ENCODE measurements at places on chromosomes 3 and 15. TPM values are rescaled to one million over a fixed set of nuclear protein-coding genes. Genes with fewer than 3 reads are reported as not detected.

Gene RCN2
- 32.0 TPM for total RNA-seq

Gene IMP3
- 59.2 TPM for total RNA-seq

Gene GATA2
- total RNA-seq: 2.9 TPM

Gene SERINC4
- total RNA-seq: not detected

Gene VWA5B2
- total RNA-seq: under 0.01 TPM

Gene UNC13C
- total RNA-seq: under 0.01 TPM

Gene IREB2
- total RNA-seq: 68.1 TPM

Gene SV2B
- under 0.01 TPM for total RNA-seq

Gene PPM1M
- 31.2 TPM for total RNA-seq

Gene ISL2
- 0.21 TPM for total RNA-seq

Gene MAN2A2
- total RNA-seq: 38.8 TPM

Gene CLCN2
- total RNA-seq: 0.63 TPM

Gene CPN2
- not detected for total RNA-seq

Gene MORC1
- 0.84 TPM for total RNA-seq

Gene STRC
- 0.42 TPM for total RNA-seq

Gene ECE2
- total RNA-seq: not detected

Gene RYR3
- total RNA-seq: 0.10 TPM

Gene LRRK1
- total RNA-seq: 5.5 TPM

Gene GOLGA6D
- total RNA-seq: not detected

Gene SCAANT1
- not detected for total RNA-seq

Gene CLDN18
- under 0.01 TPM for total RNA-seq

Gene MYRIP
- not detected for total RNA-seq

Gene SLC38A3
- not detected for total RNA-seq

Gene BNC1
- total RNA-seq: not detected

Gene PLSCR2
- not detected for total RNA-seq

Gene SAMMSON
- not detected for total RNA-seq

Gene FYTTD1
- total RNA-seq: 60.2 TPM

Gene CLEC3B
- 0.21 TPM for total RNA-seq

Gene SLC6A20
- 0.10 TPM for total RNA-seq

Gene GLDN
- total RNA-seq: 0.10 TPM

Gene TMEM40
- total RNA-seq: 3.8 TPM

Gene CCDC66
- total RNA-seq: 138 TPM

Gene CPEB1
- total RNA-seq: not detected

Gene CCDC39
- total RNA-seq: not detected

Gene GOLGA8N
- total RNA-seq: 6.1 TPM

Gene HYAL1
- total RNA-seq: not detected

Gene CHSY1
- total RNA-seq: 22.2 TPM

Gene NPAP1
- not detected for total RNA-seq

Gene RAB43
- total RNA-seq: 28.1 TPM

Gene FBXL2
- total RNA-seq: 0.10 TPM

Gene ATP10A
- 15.8 TPM for total RNA-seq
